Cardiac atrium fibroblast (primary cell): ENCODE measurements at places on chromosomes 13 and 19. TPM values are rescaled to one million over a fixed set of nuclear protein-coding genes. Genes with fewer than 3 reads are reported as not detected.

Gene KIR2DL1
- total RNA-seq = not detected in 2 replicates

Gene LGALS4
- not detected in 2 replicates for total RNA-seq

Gene RNF113B
- total RNA-seq = not detected in 2 replicates

Gene EBPL
- 93.3 and 100 TPM in 2 replicates for total RNA-seq

Gene KCNN4
- not detected in 2 replicates for total RNA-seq

Gene MCF2L
- total RNA-seq = 5.2 and 5.8 TPM in 2 replicates

Gene STXBP2
- total RNA-seq = 27.7 and 33.0 TPM in 2 replicates
